Esophagus mucosa (tissue), 1 donor: ENCODE measurements at places on chromosomes 6 and 20. TPM values are rescaled to one million over a fixed set of nuclear protein-coding genes. Genes with fewer than 3 reads are reported as not detected.

OR2B6 gene
- total RNA-seq = not detected

ZSCAN23 gene
- total RNA-seq = 0.72 TPM

DNA sequence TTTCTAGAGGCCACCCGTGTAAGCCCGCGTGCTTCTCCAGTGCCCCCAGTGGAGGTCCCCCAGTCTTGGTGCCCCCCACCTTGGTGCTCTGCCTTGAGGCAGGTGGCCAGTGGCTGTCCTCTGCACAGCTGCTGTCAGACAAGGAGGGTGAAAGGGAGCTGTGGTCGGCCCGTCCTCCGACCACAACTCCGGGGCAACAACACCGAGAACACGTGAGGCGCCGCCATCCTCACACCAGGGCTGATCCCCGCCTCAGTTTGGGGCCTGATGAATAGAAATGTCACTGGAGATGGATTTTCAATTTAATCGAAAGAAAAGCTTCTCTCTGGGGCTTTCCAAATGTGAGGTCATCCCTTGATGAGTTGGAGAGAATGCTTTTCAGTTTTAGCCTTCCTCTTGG is 304.6 kb downstream of the CDH4 start:
- ATAC-seq = no peak

- no peak for ATAC-seq
Observed at GRCh38 chr6:97240222-97240621, 42.8 kb downstream of the MMS22L start.
